GM12878 (cell line): ENCODE measurements at places on chromosomes 7 and 10. TPM values are rescaled to one million over a fixed set of nuclear protein-coding genes. Genes with fewer than 3 reads are reported as not detected.

- DNase-seq, result no peak
- no peaks in the 10 kb centered on the region for H3K36me3 ChIP-seq
- peaks cover 1% of the 10 kb centered on the region for H3K27me3 ChIP-seq
- no peak overlapping the region for H3K27ac ChIP-seq
- H3K4me3 ChIP-seq, result no peak overlapping the region
- no peaks in the 10 kb centered on the region for H3K4me1 ChIP-seq
Measured at GRCh38 chr7:90216080-90216674, 4.6 kb downstream of the STEAP2 start.

DNA sequence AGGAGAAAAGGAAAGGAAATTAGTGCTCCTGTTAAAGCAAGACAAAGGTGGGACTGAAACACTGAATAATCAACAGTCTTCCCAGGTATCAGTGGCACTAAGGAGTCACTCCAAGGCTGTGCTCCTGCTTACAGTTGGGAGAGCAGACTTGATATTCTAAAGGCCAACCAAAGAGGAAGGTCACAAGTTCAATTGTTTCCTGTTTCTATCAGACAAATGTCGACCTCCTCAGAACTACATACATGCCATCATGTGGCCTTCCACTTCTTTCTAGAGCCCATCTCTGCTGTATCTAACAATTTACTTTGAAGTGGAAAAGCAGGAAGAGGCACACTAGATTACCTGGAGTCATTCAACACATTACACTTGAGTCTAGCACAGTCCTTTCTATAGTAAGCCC lies 3.4 kb downstream of the ZNF239 start:
- H3K27ac ChIP-seq, result no peak overlapping the region
- no peak for DNase-seq
- H3K36me3 ChIP-seq, result no peaks in the 10 kb centered on the region
- H3K4me3 ChIP-seq, result no peak overlapping the region
- H3K4me1 ChIP-seq, result no peaks in the 10 kb centered on the region

- H3K4me1 ChIP-seq, result peaks cover 19% of the 10 kb centered on the region
- H3K4me3 ChIP-seq, result no peak overlapping the region
- H3K27me3 ChIP-seq, result no peaks in the 10 kb centered on the region
- DNase-seq, result no peak
Measured at GRCh38 chr7:135213831-135214230, 2.5 kb upstream of the WDR91 start.

DNA sequence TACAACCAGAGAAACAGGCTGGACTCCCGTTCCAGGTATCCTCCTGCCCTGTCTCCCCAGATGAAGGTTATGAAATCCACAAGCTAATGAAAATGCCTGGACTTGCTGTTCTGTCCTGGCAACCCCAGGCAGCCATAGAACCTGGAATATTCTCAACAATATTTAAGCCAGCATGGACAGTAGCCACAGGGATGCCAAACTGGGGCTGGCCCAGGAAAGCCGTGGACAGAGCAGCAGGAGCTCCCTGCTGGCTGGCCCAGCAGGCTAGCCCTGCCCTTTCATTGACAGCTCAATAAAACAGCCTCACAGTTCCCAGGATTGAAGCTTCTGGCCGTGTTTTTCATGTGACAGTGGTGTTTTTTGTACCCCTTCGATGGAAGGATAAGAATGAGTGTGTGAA lies 230.6 kb downstream of the BMPER start:
- H3K4me3 ChIP-seq, result no peak overlapping the region
- H3K27ac ChIP-seq, result no peak overlapping the region
- H3K36me3 ChIP-seq, result no peaks in the 10 kb centered on the region
- no peak for DNase-seq

DNA sequence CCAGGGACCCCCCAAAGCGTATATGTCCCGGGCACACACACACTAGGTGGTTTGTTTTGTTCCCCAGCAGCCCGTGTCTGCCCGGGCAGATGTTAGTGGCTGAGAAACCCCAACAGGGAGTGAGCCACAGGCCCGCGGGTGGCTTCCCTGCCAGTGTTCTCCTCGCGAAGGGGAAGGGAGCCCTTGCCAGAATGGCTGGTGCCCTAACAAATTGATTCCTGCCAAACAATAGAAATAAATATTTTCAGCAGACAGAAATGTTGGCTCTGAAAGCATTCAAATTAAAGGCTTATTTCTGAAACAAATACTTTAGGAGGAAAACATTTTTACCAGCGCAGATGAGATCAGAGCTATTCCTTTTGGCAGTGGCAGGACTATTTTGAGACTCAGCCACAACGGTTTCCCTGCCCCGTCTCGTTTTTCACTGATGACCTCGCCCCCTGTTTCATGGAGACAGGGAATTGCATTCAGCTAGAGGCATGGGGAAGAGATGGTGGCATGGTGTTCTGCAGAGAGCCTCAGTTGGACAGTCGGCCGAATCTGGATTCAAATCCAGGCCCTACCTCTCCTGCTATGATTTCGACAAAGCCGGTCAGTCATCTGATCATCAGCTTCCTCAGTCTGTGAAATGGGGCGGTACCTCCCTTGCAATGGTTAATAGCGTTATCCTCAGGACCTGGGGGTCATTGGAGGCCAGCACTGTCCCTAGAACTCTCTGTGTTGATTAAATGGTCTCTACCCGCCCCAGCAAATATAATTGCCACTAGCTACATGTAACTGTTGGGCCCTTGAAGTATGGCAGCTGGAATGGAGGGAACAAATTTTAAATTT lies 84.5 kb downstream of the CUX1 start:
- no peak overlapping the region for H3K4me3 ChIP-seq
- H3K27ac ChIP-seq, result no peak overlapping the region
- H3K27me3 ChIP-seq, result no peaks in the 10 kb centered on the region
- no peaks in the 10 kb centered on the region; the same call in 1 of the 2 replicates for H3K36me3 ChIP-seq
- H3K4me1 ChIP-seq, result no peaks in the 10 kb centered on the region

- no peak overlapping the region; the same call in 1 of the 2 replicates for H3K27ac ChIP-seq
- no peaks in the 10 kb centered on the region; the same call in 1 of the 2 replicates for H3K27me3 ChIP-seq
- DNase-seq, result peak; percentile 37
Measured at GRCh38 chr10:100696477-100696901, 48.9 kb upstream of the PAX2 start.

DNA sequence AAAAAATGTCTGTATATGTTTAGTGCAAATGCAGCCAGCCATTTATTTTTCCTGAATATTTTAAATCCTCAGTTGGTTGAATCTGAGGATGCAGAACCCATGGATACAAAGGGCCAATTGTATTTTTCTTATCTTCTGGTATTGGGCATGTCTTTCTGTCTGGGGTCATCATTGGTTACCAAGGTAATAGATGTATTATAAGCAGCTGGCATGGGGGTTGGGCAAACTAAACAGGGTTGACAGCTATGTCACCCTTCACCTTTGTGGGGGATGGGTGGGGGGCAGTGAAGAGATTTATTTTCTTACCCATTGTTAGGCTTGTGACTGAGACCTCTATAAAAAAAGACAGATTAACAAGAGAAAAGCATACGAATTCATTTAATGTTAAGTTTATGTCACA lies 38.8 kb downstream of the CDHR3 start:
- peaks cover 3% of the 10 kb centered on the region; the same call in 1 of the 2 replicates for H3K27me3 ChIP-seq
- H3K27ac ChIP-seq, result no peak overlapping the region
- DNase-seq, result no peak
- no peaks in the 10 kb centered on the region for H3K36me3 ChIP-seq
- H3K4me1 ChIP-seq, result no peaks in the 10 kb centered on the region

DNA sequence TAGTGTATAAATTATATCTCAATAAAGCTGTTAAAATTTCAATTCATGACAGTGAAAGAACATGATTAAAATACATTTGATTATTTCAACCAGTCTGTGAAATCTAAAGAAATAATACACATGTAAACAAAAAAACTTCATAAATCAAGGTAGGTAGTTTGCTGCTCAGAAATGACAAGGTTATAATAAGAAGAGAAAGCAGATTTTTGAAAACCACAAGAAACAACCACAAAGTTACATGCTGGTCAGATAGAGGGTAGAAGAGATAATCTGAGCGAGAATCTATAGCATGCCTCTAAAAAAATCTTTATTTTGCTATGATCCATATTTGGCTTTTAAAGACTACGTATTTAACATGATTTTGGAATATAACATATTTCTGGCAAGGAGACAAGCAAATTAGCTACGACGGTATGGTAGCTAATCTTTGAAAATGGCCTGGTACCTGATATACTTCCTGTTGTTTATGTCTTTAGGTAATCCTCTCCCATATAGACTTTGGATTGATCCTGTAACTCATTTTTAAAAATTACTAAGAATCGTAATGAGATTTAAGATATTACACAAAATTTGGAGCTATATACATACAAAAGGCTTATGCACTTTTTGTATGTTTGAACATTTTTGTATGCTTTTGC lies 23.5 kb upstream of the VCL start:
- no peaks in the 10 kb centered on the region for H3K36me3 ChIP-seq
- peaks cover 9% of the 10 kb centered on the region for H3K4me1 ChIP-seq
- DNase-seq, result no peak
- H3K27ac ChIP-seq, result no peak overlapping the region
- no peaks in the 10 kb centered on the region for H3K27me3 ChIP-seq

DNA sequence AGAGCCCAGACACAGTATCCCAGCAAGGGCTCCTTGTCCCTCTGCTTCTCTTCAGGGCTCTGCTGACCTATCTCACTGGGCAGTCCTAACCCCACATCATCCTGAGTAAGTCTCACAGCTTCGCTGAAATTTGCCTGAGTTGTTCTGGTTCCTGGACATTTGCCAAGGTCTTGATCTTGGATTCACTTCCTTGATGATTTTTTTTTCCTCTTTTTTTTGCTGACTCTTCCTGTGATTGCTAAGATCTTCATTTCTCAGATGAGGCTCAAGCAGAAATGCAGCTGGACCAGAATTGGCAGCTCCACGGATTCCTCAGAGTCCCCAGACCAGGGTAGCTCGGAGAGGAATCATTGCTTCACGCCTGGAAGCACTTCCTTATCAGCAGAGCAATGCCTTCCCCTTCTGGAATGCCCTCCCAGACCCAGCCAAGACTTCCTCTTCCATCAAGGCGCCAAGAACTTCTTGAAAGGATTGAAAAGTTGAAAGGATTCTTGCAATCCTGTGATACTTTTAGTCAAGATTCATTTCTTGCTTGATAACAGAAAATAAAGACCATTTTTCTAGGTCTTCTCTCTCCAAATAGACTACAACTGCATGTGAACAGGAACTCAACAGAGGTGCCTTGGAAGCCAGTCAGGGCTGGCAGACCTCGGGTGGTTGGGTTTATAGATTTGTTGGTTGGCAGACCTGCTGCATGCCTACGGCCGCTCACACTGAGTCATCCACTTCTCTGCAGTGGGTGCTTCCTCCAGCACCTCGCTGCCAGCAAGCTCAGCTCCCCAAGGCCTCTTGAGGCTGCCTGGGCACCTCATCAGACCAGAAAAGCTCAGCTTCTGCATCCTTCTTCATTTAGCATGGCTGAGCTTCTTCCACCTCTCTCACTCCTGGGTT lies 8.8 kb upstream of the AFAP1L2 start:
- peaks cover 5% of the 10 kb centered on the region for H3K4me1 ChIP-seq
- no peaks in the 10 kb centered on the region for H3K27me3 ChIP-seq
- no peak overlapping the region for H3K27ac ChIP-seq

DNA sequence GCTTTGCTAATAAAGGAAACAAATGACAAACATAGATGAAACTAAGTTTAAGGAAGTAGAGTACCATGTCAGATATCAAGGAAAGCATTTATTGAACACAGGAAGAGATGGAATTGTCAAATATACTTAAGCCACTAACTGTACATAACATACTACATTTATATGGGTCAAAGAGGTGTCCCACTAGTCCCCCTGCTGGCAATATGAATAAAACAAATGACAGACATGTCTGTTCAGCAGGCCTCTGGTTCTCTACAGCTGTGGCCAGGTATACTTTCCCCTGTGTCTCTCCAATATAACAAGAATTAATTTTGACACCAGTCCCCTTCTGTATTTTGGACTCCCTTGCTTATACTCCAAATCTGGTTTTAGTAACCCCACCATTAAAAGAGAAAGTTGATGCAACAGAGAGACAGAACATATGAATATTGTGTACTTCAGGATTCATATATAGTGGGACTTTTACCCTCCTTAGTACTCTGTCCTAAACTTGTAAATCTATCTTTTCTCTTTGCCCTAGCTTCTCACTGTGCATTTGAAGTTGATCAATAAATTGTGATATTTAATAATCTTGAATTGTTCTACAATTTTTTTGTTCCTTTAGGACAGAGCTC lies 42.9 kb downstream of the CD36 start:
- H3K27me3 ChIP-seq, result no peaks in the 10 kb centered on the region
- no peaks in the 10 kb centered on the region for H3K4me1 ChIP-seq
- H3K36me3 ChIP-seq, result no peaks in the 10 kb centered on the region

- DNase-seq, result no peak
- no peak overlapping the region for H3K27ac ChIP-seq
- H3K27me3 ChIP-seq, result no peaks in the 10 kb centered on the region
- no peaks in the 10 kb centered on the region for H3K36me3 ChIP-seq
- no peaks in the 10 kb centered on the region for H3K4me1 ChIP-seq
- no peak overlapping the region for H3K4me3 ChIP-seq
Measured at GRCh38 chr10:106997721-106998120, 166.8 kb downstream of the SORCS1 start.

DNA sequence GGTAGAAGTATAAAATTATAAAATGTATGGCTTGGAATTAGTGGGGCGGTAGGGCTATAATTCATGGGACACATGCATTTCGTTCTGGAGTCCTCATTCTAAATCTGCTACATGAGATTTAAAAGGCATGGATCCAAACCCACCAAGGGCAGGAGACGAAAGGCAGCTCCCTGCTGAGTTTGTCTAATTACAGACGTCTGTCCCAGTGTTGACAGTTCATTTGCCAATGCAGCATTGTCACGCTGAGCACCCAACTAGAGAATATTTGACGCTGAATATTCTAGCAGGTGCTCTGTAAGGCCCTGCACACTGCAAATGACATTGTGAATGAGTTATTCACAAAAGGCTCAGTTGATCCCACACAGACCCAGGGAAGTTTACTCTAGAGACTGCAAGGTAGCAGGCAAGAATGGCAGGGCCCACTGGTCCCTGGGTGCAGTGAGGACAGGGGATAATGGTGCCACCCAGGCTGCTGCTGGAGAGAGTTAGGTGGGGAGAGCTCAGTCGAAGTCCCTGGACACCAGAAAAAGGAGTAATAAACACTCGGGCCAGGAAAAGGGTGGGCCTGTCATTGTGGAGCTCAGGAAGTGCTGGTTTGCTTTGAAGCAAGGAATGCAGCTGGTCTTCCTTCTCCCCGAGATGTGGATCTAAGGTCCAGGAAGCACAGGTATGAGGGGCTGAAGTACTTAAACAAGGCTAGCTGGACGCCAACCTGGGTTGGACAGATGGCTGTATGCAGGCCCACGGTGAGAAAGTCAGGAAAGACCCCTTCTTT lies 75.0 kb upstream of the JCAD start:
- H3K27me3 ChIP-seq, result no peaks in the 10 kb centered on the region; the same call in 1 of the 2 replicates
- no peak for DNase-seq
- no peak overlapping the region for H3K4me3 ChIP-seq
- no peaks in the 10 kb centered on the region for H3K4me1 ChIP-seq
- no peaks in the 10 kb centered on the region for H3K36me3 ChIP-seq
- H3K27ac ChIP-seq, result no peak overlapping the region

Gene LBX1
- not detected in 2 replicates for total RNA-seq

Gene TUBAL3
- total RNA-seq, result not detected in 2 replicates

Gene GFRA1
- 0.05 TPM in 2 replicates for total RNA-seq

Gene ZPBP
- total RNA-seq, result not detected in 2 replicates

Gene PTPN12
- total RNA-seq, result 35.1 and 35.8 TPM in 2 replicates

Gene SYT15
- total RNA-seq, result 0.51 and 0.56 TPM in 2 replicates
